ENCODE measurements at places on chromosomes 1 and 21.

GRCh38 chr1:55057956-55058298 lies 18.6 kb downstream of the PCSK9 start:
- peak; percentile 43 for DNase-seq

- peak; percentile 37 for DNase-seq
Observed at GRCh38 chr1:20724364-20725188, 6.8 kb upstream of the KIF17 start.

GRCh38 chr21:41367945-41368734 lies 6.3 kb downstream of the MX2 start:
- no peak for DNase-seq

DNA sequence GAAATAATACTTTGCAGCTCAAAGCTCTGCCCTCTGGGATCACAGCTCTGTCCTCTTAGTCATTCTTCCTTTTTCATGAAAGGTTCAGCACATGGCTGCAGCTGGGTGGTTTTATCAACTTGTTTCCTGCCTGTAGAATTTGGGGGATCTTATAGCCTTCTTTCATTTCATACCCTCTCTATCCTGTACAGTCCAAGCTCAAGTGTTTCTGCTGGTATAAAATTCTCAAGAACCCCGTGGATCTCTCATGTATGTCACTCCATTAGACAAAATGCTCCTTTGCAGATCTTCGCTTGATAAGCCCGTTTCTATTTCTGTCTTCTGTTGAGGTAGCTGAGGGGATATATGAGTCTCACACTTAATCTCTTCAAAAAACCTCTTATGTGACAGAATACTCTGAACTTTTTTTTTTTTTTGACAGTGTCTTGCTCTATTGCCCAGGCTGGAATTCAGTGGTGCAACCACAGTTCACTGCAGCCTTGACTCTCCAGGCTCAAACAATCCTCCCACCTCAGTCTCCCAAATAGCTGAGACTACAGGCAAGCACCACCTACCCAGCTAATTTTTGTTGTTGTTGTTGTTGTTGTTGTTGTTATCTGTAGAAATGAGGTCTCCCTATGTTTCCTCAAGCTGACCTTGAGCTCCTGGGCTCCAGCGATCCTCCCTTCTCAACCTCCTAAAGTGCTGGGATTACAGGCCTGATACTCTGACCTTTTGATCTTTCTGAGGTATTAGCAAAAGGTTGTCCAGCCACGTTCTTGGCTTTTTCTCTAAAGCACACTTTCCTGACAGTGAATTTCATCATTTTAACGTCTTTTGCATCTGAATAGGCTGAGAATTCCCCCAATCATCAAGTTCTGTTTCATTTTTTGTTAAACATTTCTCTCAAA lies 24.6 kb upstream of the COL9A2 start:
- DNase-seq: no peak

GRCh38 chr1:32106663-32107275 lies 1.1 kb upstream of the KPNA6 start:
- DNase-seq: no peak

GRCh38 chr21:39020751-39021477 lies 162.3 kb downstream of the PSMG1 start:
- no peak for DNase-seq

DNA sequence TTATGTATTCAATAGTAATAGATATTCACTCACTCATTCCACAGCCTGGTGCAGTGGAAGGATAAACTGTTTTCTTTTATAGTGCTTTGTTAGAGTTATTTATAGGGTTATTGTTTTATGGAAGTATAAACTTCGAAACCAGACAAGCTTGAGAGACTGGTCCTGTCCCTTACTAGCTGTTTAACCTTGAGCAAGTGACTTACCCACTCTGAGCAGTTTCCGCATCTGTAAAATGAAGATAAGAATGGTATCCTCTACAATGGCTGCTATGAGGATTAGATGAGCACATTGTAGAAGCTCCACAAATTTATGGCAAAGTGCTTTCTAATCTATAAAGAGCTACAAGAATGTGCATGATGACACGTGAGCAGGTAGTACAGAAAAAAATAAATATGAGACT lies 30.8 kb upstream of the EPS15 start:
- no peak for DNase-seq

DNA sequence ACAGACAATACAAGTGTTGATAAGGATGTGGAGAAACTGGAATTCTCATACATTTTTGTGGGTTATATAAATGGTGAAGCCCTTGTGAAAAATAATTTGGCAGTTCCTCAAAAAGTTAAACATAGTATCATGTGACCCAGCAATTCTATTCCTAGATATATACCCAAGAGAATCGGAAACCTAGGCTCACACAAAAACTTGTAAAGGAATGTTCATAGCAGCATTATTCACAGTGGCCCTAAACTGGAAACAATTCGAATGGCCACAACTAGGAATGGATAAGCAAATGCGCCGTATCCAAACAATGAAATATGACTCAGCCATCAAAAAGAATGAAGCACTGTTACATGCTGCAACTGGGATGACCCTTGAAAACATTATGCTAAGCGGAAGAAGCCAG lies 3.9 kb upstream of the CD247 start:
- DNase-seq: no peak

GRCh38 chr1:168141871-168142385 lies 5.2 kb upstream of the GPR161 start:
- DNase-seq: no peak

DNA sequence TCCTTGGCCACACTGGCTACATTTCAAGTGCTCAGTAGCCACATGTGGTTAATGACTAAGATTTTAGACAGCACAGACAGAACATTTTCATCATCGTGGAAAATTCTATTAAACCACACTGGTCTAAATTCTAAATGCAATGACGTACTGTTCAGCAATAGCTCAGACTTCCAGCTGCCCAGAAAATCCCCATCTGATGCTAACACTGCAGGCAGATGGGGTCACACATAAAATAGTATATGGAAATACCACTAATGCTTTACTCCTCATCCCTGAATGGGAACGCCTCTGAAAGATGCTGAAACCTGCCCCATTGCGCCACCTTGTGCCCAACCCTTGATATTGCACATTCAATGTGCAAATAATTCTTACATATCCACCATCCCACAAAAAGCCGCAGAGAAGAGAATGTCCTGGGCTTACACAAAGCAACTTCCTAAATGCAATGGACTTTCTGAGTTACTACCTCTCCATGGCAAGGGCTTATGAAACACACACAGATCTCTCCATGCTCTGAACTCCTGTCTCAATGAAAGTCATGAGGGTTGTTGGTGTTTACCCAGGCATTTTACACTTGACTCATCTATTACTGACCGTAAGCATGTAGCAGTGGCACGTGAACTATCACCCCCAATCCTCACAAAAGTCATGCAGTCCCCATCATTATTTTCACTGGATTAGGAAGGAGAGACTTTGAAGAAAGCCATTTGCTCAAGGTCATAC lies 20.3 kb upstream of the SLC5A9 start:
- DNase-seq: peak; percentile 72

GRCh38 chr1:118960567-118961136 lies 27.5 kb downstream of the TBX15 start:
- DNase-seq: peak; percentile 95

- DNase-seq: no peak
Observed at GRCh38 chr1:30359539-30360220, 363.7 kb downstream of the MATN1 start.

Data from left lobe of liver (tissue), 2 donors.